ENCODE measurements at places on chromosomes 3 and 15. TPM values are rescaled to one million over a fixed set of nuclear protein-coding genes. Genes with fewer than 3 reads are reported as not detected.

The GNB5 gene
- total RNA-seq, result 34.2 TPM

DNA sequence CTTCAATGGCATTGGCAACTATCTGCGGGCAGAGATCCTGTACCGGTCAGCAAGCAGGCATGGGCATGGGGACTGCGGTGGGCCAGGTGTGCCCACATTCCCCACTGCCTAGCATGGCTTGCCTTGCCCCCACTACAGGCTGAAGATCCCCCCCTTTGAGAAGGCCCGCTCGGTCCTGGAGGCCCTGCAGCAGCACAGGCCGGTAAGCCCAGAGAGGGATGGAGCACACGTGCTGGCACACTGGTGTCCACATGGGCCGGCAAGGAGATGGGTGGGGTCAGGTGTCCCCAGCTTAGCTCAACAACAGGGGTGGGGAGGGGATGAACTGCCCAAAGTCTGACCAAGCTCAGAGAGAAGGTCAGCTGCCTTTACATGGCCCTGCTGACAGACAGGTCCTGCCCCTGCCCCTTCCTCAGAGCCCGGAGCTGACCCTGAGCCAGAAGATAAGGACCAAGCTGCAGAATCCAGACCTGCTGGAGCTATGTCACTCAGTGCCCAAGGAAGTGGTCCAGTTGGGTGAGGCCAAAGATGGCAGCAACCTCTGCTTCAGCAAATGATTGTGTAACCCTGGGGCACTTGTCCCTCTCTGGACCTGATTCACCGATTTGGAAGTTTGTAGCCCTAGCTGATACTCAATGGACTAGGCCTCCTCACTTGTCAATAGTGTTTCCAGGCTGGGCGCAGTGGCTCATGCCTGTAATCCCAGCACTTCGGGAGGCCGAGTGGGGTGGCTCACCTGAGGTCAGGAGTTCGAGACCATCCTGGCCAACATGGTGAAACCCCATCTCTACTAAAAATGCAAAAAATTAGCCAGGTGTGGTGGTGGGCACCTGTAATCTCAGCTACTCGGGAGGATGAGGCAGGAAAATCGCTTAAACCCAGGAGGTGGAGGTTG, 5.6 kb downstream of the NEIL1 start:
- no peak for DNase-seq

DNA sequence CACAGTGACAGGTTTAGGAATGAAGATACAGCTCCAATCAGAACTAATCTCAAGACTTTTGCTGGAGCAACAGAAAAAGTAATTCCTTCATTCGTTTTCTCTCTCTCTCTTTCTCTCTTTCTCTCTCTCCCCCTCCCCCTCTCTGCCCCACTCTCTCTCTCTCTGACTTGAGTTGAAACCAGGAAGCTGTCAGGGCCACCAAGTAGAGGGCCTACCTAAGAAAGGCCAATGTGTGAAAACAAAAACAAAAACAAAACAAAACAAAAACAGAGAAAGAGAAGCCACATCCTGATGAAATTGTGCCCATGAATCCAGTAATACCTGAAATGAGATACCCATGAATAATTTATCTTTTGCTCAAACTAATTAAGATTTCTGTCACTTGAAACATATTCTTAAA, 72.9 kb downstream of the ATP8B4 start:
- DNase-seq, result no peak

- no peak for DNase-seq
Measured at GRCh38 chr15:23646165-23647000, 1.3 kb downstream of the MAGEL2 start.

DNA sequence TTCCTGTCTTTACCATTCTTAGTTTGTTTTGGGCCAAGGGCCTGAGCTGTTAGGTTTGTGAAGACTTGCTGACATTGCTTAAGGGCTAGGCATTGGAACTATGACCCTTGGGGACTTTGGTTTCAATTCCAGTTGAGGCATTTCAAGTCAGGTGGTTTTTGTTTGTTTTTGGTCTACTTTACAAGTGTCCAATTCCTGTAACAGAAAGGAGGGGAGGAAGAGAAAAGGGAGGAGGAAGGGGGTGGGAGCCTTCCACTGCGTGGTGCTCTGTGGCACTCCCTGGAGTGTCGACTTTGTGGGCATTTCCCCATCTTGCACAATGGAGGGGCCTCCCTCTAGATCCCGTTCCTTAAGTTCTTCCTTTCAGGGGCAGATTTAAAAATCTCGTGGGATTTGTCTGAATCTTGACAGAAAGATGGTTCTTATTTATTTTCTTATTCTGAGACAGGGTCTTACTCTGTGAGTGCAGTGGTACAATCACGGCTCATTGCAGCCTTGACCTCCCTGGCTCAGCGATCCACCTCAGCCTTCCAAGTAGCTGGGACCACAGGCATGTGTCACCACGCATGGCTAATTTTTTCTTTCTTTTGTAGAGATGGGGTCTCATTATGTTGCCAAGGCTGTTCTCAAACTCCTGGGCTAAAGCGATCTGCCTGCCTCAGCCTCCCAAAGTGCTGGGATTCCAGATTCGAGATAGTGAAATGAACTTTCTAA, 59.5 kb upstream of the RYK start:
- DNase-seq, result no peak

The SPATA12 gene
- not detected for total RNA-seq

DNA sequence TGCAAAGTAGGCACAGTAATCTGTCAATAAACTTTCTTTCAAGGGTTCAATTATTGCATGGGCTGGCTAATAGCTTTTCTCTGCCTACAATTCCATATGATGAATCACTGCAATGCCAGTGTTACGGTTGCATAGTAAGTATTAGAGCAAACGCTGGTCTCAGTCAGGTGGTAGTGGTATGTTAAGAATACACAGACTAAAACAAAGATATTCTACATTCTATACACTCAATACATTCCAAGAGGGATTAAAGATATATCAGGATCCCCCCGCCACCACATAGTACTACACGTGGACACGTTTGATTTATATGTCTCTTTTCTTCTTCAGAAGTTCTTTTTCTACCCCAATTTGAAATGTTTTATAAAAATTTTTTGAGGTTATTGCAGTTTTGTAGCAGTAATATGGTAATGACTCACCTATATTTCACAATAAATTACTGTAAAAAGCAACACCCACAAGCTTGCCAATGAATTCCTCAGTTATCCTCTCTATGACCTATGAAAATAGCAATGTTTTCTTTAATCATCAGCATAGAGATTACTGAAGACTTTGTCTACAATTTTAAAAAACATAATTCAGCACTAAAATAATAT, 68.2 kb downstream of the CD200R1L start:
- no peak for DNase-seq

The CKMT1B gene
- total RNA-seq, result not detected

- DNase-seq, result no peak
Measured at GRCh38 chr15:69724333-69724732, 271.7 kb downstream of the RPLP1 start.

The RASSF1 gene
- total RNA-seq, result 122 TPM

Data from activated CD4-positive, alpha-beta T cell treated with anti-CD3 and anti-CD28 coated beads, Interleukin-2, amount 10 ng/mL, durations not matched to agents 7 days and 5 days (primary cell).